ENCODE measurements at places on chromosomes 6 and 20. TPM values are rescaled to one million over a fixed set of nuclear protein-coding genes. Genes with fewer than 3 reads are reported as not detected.
A peak's percentile ranks its signal among the peaks of the same experiment; 100 is the strongest.

The OR2H2 gene
- total RNA-seq = not detected

- no peak overlapping the region for H3K27ac ChIP-seq
- peaks cover 15% of the 10 kb centered on the region for H3K27me3 ChIP-seq
- H3K4me1 ChIP-seq = no peaks in the 10 kb centered on the region
- DNase-seq = no peak
Observed at GRCh38 chr6:111864138-111865048, 8.9 kb downstream of the FYN start.

GRCh38 chr6:169391473-169392071, 137.9 kb upstream of the THBS2 start:
- no peaks in the 10 kb centered on the region for H3K4me1 ChIP-seq
- no peaks in the 10 kb centered on the region for H3K36me3 ChIP-seq
- DNase-seq = no peak
- no peak overlapping the region for H3K4me3 ChIP-seq
- H3K27ac ChIP-seq = no peak overlapping the region

The C20orf141 gene
- total RNA-seq = not detected

The FAM229B gene
- total RNA-seq = 12.0 TPM

- DNase-seq = no peak
- H3K4me3 ChIP-seq = no peak overlapping the region
- H3K4me1 ChIP-seq = peaks cover 5% of the 10 kb centered on the region
- H3K27me3 ChIP-seq = no peaks in the 10 kb centered on the region
- H3K36me3 ChIP-seq = no peaks in the 10 kb centered on the region
Observed at GRCh38 chr20:33569802-33570391, 80.0 kb downstream of the CBFA2T2 start.

GRCh38 chr6:157263881-157264397, 59.4 kb downstream of the TMEM242 start:
- no peak for DNase-seq
- no peaks in the 10 kb centered on the region for H3K27me3 ChIP-seq
- no peaks in the 10 kb centered on the region for H3K36me3 ChIP-seq
- no peak overlapping the region for H3K4me3 ChIP-seq

GRCh38 chr6:3176562-3177355, 19.4 kb upstream of the TUBB2A start:
- H3K36me3 ChIP-seq = no peaks in the 10 kb centered on the region
- H3K4me1 ChIP-seq = no peaks in the 10 kb centered on the region
- no peak overlapping the region for H3K4me3 ChIP-seq

The TBXT gene
- not detected for total RNA-seq

DNA sequence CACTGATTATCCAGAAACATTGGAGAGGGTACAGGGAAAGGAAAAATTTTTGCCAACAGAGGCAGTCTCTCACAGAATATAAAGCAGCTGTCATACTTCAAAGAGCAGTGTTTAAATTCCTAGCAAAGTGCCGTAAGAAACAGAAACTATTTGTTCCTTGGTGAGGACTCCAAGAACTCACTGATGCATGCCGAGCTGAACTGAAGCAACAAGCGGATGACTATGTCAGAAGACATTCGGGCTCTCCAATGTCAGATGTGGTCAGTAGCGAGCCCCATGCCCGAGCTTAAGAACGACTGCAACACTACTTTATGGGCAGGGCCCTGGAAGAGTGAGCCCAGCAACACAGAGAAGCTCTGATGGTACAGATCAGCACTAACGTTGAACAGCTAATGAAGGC, 54.7 kb downstream of the OR2B6 start:
- no peaks in the 10 kb centered on the region for H3K4me1 ChIP-seq
- H3K4me3 ChIP-seq = no peak overlapping the region
- H3K36me3 ChIP-seq = no peaks in the 10 kb centered on the region
- DNase-seq = no peak

- H3K4me3 ChIP-seq = no peak overlapping the region
- H3K27ac ChIP-seq = no peak overlapping the region
- no peaks in the 10 kb centered on the region for H3K36me3 ChIP-seq
- DNase-seq = no peak
Observed at GRCh38 chr20:57335392-57335791, 5.8 kb downstream of the SPO11 start.

The SEMG1 gene
- total RNA-seq = not detected

The VGLL2 gene
- total RNA-seq = not detected

- DNase-seq = no peak
- no peaks in the 10 kb centered on the region for H3K36me3 ChIP-seq
- H3K4me1 ChIP-seq = no peaks in the 10 kb centered on the region
- no peak overlapping the region for H3K27ac ChIP-seq
- peaks cover 4% of the 10 kb centered on the region for H3K27me3 ChIP-seq
- H3K4me3 ChIP-seq = no peak overlapping the region
Observed at GRCh38 chr6:127533011-127533410, 13.9 kb upstream of the MTCL3 start.

The SUMO4 gene
- 1.1 TPM for total RNA-seq

- H3K4me1 ChIP-seq = no peaks in the 10 kb centered on the region
- H3K4me3 ChIP-seq = no peak overlapping the region
- H3K27ac ChIP-seq = no peak overlapping the region
- peak; percentile 17 for DNase-seq
- peaks cover 5% of the 10 kb centered on the region for H3K27me3 ChIP-seq
Observed at GRCh38 chr20:53216856-53217576, 244.9 kb downstream of the TSHZ2 start.

DNA sequence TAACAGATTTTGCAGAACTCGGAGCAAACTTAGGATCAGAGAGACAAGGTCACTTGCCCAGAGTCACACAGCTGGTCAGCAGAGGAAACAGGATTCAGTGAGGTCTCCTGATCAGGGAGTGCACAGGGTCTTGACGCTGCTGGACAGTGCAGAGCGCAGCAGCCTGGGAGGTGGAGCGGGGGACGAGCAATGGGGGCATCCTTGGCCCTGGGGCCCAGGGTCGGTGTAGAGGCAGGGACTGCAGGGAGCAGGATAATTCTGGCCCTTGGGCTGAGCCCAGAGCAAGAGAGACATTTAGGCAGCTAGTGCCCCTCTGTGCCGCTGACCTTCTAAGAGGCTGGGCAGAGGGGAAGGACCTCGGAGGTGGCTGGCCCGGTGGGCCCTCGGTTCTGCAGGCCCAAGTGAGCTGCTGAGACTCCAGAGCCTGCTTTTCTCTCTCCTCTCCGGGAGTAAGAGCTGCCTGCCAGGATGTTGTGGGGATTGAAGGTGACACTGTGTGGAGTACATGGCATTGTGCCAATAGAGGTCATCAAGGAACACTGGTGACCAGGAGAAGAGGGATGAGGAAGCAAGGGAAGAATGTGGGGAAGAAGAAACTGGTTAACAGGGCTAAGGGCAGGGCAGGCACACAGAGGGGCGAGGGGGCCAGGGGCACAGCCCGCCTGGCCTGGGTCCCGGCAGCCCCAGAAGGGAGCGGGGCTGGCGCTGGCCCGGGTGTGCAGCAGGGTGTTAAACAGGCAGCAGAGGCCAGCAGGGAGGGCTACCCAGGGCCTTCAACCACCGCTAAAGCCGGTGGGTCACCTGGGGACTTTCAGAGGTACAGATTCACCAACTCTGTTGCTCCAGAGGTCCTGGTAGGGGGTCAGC, 122.0 kb downstream of the AGPAT4 start:
- H3K36me3 ChIP-seq = no peaks in the 10 kb centered on the region
- no peaks in the 10 kb centered on the region for H3K4me1 ChIP-seq
- H3K27me3 ChIP-seq = no peaks in the 10 kb centered on the region
- no peak for DNase-seq

DNA sequence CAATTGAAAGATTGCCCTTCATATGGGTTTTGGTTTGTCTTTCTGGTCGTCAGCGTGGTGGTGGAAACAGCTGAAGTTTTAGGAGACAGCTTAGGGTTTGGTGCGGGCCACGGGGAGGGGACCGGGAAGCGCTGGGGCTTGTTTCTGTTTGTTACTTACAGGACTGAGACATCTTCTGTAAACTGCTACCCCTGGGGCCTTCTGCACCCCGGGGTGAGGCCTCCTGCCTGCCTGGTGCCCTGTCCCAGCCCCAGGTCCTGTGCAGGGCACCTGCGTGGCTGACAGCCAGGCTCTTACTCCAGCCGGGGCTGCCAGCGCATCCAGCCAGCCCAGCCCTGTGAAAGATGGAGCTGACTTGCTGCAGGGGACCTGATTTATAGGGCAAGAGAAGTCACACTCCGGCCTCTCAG, 22.8 kb downstream of the NPEPL1 start:
- H3K4me3 ChIP-seq = no peak overlapping the region
- H3K4me1 ChIP-seq = no peaks in the 10 kb centered on the region
- no peaks in the 10 kb centered on the region for H3K27me3 ChIP-seq
- no peaks in the 10 kb centered on the region for H3K36me3 ChIP-seq
- H3K27ac ChIP-seq = no peak overlapping the region

DNA sequence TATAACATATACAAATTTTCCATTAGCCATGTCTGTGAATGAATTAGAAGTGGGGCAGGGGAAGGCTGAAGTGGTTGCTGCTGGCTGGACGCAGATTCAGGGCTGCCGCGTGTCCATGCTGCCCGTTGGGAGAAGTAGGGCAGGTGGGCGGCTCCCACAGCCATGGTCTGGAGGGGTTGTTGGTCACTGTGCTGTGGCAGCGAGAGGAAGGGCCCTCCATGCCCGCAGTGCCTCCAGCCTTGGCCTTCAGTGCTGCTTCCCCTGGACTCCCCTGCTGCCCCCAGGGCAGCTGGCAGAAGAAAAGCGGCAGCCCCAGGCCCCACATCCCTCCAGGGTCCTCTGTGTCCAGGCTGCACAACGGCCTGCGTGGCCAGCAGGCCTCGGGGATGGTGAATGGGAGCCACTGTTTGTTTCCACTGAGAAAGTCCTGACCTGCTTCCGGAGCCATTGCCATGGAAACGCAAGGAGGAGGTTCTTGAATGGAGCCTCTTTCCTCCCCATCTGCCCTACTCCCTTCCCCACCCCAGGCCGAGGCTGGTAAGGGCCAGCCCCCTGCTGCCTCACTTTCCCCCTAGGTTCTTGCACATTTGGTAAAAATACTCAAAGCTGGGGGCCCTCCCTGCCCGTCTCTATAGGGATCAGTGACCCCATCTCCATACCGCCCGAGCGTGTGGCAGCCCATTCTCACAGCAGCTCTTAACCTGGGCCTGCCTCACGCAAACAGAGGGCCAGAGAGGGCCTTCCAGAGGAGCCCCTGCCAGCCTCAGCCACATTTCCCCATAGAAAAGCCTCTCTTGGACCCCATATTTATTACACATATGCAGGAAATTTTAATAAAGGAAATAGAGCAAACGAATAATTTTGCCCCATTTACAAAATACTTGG, 113.3 kb downstream of the SASH1 start:
- H3K4me3 ChIP-seq = no peak overlapping the region
- no peak overlapping the region for H3K27ac ChIP-seq
- no peaks in the 10 kb centered on the region for H3K27me3 ChIP-seq
- DNase-seq = no peak
- H3K36me3 ChIP-seq = no peaks in the 10 kb centered on the region

GRCh38 chr20:40241596-40242343, 447.3 kb downstream of the MAFB start:
- H3K27ac ChIP-seq = no peak overlapping the region
- no peak overlapping the region for H3K4me3 ChIP-seq
- no peaks in the 10 kb centered on the region for H3K4me1 ChIP-seq
- peaks cover 2% of the 10 kb centered on the region for H3K27me3 ChIP-seq
- H3K36me3 ChIP-seq = no peaks in the 10 kb centered on the region
- no peak for DNase-seq

DNA sequence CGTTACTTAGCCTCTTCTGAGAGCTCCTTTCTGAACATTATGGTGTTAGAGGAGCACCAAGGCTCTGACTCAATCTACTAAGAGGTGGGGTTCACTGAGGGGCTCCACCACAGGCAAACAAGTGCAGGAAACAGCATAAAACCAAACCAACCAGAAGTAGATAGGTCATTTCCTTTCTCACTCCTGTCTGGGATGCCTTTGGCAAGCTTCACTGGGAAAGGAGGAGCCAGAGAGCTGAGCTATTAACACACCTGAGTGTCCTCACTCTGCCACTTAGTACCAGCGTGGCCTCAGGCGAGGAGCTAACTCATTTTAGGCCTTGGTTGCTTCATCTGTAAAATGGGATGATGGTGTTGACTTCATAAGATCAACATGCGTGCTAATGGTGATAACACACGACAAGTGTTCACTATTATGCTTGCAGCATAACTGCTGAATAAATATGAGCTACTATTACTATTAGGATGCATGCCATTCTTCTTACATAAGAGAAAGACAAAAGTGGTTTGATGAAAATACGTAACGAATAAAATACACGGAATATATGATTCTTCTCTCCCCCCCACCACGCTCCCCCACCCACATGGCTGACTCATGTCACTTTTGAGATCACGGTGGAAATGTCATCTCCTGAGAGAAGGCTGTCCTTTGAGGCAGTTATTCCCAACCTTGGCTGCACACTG, 185.4 kb downstream of the BCAS1 start:
- H3K4me1 ChIP-seq = peaks cover 19% of the 10 kb centered on the region
- H3K27me3 ChIP-seq = no peaks in the 10 kb centered on the region
- no peak for DNase-seq
- no peak overlapping the region for H3K4me3 ChIP-seq
- H3K36me3 ChIP-seq = no peaks in the 10 kb centered on the region
- H3K27ac ChIP-seq = peak overlapping the region; percentile 79

The MLN gene
- total RNA-seq = not detected

The ADGRF4 gene
- 0.10 TPM for total RNA-seq

The STMND1 gene
- not detected for total RNA-seq

- no peak overlapping the region for H3K4me3 ChIP-seq
- DNase-seq = no peak
- H3K27ac ChIP-seq = no peak overlapping the region
- no peaks in the 10 kb centered on the region for H3K27me3 ChIP-seq
- H3K4me1 ChIP-seq = no peaks in the 10 kb centered on the region
Observed at GRCh38 chr20:10321138-10321717, 102.6 kb downstream of the SNAP25 start.

GRCh38 chr6:11668455-11668854, 110.1 kb downstream of the ADTRP start:
- H3K4me3 ChIP-seq = no peak overlapping the region
- no peaks in the 10 kb centered on the region for H3K27me3 ChIP-seq
- no peak overlapping the region for H3K27ac ChIP-seq
- no peak for DNase-seq
- no peaks in the 10 kb centered on the region for H3K4me1 ChIP-seq

DNA sequence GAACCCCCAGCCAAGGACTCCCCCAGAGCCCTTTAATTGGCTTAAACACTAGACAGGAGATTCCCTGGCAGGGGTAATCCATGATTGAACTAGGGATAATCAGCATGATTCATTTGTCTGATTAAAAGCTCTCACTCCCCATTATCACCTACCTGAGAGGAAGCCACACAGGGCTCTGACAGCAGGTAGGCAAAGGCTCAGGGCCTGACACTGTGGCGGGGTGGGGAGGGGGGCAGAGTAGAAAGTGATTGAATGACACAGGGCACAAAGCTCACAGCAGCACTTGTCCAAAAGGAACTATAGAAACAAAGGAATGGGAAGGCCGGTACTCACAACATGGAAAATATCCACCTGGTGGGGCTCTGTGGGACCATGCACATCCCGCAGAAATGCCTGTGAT, 231.6 kb downstream of the MAFB start:
- H3K27ac ChIP-seq = no peak overlapping the region
- no peaks in the 10 kb centered on the region for H3K27me3 ChIP-seq
- H3K36me3 ChIP-seq = no peaks in the 10 kb centered on the region
- DNase-seq = no peak

- no peak for DNase-seq
- no peaks in the 10 kb centered on the region for H3K4me1 ChIP-seq
- H3K27me3 ChIP-seq = no peaks in the 10 kb centered on the region
- H3K36me3 ChIP-seq = peaks cover 2% of the 10 kb centered on the region
Observed at GRCh38 chr20:3193806-3194616, 10.5 kb downstream of the DDRGK1 start.

The MCHR2 gene
- total RNA-seq = not detected

All from Panc1 (cell line).